ENCODE measurements at places on chromosomes 3 and 15.

- no peak for DNase-seq
Observed at GRCh38 chr3:174957081-174957480, 97.9 kb downstream of the NAALADL2 start.

DNA sequence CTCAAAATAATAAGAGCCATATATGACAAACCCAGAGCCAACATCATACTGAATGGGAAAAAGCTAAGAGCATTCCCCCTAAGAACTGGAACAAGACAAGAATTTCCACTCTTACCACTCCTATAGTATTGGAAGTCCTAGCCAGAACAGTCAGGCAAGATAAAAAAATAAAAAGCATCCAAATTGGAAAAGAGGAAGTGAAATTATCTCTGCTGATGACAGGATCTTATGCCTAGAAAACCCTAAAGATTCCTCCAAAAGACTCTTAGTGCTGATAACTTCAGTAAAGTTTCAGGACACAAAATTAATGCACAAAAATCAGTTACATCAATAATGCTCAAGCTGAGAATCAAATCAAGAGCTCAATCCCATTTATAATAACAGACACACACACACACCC lies 45.9 kb upstream of the SLC2A2 start:
- DNase-seq, result no peak

DNA sequence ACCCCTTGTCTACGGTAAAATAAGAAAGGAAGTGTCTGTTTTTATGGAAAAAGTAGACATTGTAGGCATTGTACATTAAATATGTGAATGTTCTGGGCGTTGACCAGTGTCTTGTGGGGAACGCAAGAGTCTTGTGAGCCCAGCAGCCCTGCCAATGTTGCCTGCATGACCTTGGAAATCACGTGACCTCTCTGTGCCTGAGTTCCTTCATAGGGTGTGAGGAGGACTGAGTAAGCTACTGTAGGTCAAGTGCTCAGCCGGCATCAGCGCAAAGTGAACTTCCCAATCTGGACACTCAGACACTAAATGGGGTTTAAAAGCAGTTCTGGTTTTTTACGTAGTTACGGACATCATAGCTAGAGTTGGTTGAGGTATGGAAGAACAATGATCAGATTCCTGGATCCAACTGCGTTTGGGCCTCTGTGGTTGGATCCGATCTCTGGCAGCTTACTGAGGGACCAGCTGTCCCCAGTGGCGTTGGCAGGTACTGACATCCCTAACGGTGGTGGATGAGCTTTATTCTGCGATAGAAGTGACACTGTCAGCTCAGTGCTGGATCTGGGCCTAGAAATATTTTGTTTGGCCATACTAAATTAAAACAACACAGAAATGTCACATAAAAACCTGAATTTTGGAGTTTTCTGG lies 63.8 kb downstream of the SPSB4 start:
- DNase-seq, result peak; percentile 65

DNA sequence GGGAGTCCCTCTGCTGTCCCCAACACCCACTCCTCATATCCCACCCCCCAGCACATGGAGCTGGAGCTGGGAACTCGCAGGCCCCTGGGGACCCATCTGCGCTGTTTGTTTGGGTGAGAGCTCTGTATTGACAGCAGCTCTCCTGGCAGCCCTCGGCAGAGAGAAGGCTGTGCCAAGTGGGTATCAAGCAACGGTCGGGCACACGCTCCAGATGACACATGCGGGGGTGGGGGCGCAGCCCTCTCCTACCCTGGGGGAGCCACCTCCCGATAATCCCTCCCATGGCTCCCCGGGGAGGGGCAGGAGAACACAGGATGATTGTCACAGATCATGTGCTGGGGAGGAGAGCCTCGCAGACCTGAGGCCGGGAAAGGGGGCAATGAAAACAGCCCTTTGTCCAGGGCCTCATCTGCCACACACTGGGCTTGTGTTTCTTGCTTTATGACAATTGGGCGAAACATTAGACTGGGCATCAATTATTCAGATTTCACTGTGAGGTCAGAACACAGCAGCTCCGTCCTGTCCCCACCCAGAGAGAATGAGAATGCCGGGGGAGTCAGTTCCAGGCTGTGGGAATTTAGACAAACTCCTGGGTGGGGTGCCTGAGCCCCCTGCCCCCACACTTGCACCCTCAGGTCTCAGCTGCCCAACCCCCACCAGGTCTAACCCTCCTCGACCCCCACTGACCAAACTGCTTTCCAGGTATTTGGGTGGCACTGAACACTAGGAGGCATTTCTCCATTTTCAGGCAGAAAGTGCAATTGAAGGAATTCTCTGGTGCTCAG lies 46.4 kb upstream of the KLF13 start:
- DNase-seq, result peak; percentile 94

- DNase-seq, result peak; percentile 16
Observed at GRCh38 chr3:30934208-30934550, 39.7 kb upstream of the GADL1 start.

GRCh38 chr15:45637552-45638033 lies 2.8 kb downstream of the SQOR start:
- DNase-seq, result peak; percentile 91

DNA sequence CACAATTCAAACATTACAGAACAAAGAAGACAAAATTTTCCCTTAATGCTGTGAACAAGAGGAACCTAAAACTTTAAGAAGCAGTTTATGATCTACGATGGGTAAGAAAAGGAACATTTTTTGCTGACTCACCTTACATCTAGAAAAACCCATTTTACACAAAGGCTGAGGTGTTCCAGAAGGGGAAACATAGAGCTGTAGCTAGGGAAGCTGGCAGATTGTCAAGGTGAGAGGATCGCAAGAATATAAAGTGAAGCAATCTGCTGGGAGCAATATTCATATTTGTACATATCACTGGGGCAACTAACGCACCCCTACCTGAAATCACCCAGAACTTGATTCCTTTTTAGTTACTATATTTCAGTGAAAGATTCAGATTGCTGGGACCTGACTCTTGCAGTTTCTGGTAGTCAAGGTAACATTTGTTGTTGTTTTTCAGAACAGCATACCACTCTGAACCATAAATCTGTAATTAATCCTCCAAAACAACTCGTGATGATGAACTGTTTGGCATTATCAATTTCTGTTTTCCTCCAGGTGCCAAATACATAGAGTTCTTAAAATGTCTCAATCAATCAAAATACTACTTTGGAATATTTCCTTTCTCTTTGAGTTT lies 184.1 kb upstream of the LRRC3B start:
- DNase-seq, result no peak

- no peak for DNase-seq
Observed at GRCh38 chr15:79635149-79635771, 203.1 kb downstream of the MINAR1 start.

DNA sequence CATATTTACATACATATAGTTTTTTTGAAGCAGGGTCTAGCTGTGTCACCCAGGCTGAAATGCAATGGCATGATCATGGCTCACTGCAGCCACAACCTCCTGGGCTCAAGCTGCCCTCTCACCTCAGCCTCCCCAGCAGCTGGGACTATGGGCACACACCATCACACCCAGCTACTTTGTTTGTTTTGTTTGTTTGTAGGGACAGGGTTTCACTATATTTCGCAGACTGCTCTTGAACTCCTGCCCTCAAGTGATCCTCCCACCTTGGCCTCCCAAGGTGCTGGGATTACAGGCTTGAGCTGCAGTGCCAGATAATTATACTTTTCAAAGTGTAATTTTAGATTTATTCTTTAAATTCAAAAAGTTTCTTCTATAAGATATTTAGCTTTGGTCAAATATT lies 10.2 kb downstream of the GTF2A2 start:
- no peak for DNase-seq

DNA sequence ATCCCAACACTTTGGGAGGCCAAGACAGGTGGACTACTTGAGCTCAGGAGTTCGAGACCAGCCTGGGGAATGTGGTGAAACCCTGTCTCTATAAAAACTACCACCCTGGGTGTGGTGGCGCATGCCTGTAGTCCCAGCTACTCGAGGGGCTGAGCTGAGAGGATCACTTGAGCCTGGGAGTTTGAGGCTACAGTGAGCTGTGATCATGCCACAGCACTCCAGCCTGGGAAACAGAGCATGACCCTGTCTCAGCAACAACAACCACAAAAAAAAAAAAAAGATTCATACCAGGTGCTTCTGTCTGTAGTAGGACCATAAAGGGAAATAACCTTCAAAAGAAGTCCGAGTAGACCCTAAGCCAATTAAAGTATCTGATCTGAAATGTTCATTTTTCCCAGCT lies 94.5 kb downstream of the SERPINI1 start:
- no peak for DNase-seq

GRCh38 chr15:25236861-25237155 lies 202.0 kb downstream of the UBE3A start:
- DNase-seq, result no peak

DNA sequence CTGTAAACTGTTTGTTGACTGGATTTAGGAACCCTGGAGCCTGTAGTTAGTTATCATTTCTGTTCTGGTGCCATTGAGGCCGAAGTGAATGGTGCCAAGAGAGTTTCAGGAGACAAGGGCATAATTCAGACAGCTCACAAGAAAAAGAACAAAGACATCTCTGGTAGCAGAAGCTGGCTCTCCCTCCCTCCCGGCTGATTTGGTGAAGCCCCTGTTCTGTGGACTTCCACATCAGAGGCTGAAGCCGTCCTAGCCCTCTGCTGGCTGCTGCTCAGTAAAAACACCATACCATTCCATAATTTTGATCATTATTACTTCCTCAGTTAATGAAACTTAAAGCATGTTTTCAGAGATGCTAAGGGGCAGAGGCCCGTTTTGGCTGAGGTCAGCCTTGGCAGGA lies 381.2 kb upstream of the WNT5A start:
- DNase-seq, result no peak

DNA sequence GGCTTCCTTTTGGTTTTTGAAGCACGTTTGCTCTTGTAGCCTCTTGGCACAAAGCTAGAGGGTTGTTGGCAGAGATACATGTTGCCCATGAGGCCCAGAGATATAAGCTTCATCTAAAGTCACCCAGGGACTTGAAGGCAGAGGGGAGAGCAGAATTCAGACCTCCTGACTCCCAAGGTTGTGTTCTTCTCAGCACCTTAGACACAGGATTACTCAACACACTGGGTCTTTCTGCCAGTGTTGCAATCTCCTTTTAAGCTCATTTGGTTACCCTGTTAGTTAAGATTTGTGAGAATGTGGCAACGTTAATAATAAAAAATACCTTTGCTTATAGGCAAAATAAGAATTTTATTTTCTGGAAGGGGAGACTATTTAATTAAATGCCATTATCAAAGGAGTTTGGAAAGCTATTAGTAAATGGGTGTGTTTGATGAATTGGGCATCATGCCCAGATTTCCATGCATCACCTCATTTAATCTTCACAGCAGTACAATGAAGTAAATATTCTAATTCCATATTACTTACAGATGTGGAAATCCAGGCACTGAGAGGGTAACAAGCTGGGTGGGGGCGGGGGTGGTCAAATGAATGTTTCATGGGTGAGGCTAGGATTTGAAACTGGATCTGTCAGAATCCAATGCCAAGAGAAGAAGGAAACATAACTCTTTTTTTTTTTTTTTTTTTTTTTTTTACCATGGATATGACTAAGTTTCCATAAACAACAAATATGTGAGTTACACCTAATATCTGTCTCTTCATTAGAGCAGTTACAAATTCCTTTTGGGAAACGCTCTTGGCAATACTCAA lies 183.3 kb downstream of the NR1D2 start:
- DNase-seq, result peak; percentile 26

- peak; percentile 66 for DNase-seq
Observed at GRCh38 chr3:108150200-108150599, 59.4 kb upstream of the CD47 start.

GRCh38 chr15:47746516-47746915 lies 29.2 kb downstream of the SEMA6D start:
- DNase-seq, result peak; percentile 64

GRCh38 chr3:152719264-152719663 lies 115.7 kb upstream of the P2RY1 start:
- peak; percentile 21 for DNase-seq

DNA sequence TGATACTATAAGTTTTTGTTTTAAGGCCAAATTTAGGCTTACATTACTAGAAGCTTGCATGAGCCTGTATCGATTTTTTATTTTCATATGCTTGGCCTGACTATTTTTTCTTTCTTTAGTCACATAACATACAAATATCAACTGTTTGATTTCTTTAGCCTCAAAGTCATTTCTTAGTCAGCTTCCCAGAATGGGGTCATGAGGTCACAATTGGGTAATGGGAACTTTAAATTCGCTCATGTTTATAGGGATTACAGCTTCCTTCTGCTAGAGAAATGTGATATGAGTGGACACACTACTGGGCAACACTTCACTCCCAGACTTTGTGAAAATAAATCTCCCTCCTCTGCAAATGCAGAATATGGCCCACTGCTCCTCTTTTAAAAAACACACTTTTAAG lies 9.1 kb upstream of the TIPARP start:
- no peak for DNase-seq

DNA sequence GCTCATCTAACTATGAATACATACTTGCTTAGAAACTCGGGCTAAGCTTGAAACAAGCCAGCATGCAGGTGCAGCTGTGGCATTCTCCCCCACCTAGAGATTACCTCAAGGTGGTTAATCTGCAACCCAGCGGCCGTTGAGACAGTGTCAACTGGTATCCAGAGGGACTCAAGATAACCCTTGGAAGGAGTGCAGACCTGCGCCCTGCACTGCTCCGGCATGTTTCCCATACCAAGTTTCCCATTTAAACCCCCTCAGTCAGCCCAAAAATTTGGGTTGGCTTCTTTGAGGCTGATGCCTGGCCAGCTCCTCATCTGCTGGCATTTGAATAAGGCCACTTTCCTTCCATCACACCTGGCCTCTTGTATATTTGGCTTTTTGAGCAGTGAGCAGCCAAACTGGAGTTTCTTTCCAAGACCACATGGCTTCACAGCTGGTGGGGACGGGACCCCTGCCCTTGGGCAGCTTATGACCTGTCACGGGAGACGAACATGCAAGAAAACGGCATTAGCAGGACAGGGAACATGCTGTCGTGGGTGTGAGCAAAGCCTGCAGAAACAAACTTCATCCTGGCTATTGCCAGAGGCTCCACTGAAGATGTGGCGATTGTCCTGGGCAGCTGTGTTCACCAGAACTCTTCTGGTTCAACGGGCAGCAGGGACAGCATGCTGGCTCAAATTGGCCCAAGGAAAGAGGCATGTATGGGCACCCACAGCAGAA lies 98.2 kb downstream of the PLXNA1 start:
- DNase-seq, result no peak

GRCh38 chr15:38528294-38528693 lies 36.3 kb downstream of the RASGRP1 start:
- DNase-seq, result no peak

DNA sequence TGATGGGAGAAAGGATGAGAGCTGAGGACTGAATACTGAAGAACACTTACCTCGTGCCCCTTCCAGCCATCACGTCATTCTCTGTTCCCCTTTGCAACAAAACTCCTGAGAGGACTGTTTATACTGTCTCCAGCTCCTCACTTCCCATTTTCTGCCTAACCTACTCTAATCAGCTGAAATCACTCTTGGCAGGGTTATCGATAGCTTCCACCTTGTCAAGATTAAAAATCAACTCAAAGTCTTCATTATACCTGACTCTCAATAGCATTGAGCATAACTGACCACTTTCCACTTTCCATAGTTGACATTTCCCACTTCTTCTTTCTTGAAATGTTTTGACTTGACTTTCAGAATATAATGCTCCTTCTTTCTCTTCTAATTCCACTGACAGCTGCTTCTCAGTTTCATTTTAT lies 4.3 kb downstream of the BTBD1 start:
- no peak for DNase-seq

GRCh38 chr3:21310891-21311290 lies 440.1 kb downstream of the ZNF385D start:
- no peak for DNase-seq

All from NCI-H82 (cell line).